ENCODE measurements at places on chromosomes 13 and 19.
A peak's percentile ranks its signal among the peaks of the same experiment; 100 is the strongest.

GRCh38 chr19:29016926-29017760 lies 195.8 kb downstream of the UQCRFS1 start:
- H3K4me3 ChIP-seq: no peak overlapping the region
- DNase-seq: no peak
- no peaks in the 10 kb centered on the region for H3K36me3 ChIP-seq
- H3K4me1 ChIP-seq: 0 out of 2 replicates have a peak, but pooled peaks cover 4% of the 10 kb centered on the region
- H3K27ac ChIP-seq: no peak overlapping the region

DNA sequence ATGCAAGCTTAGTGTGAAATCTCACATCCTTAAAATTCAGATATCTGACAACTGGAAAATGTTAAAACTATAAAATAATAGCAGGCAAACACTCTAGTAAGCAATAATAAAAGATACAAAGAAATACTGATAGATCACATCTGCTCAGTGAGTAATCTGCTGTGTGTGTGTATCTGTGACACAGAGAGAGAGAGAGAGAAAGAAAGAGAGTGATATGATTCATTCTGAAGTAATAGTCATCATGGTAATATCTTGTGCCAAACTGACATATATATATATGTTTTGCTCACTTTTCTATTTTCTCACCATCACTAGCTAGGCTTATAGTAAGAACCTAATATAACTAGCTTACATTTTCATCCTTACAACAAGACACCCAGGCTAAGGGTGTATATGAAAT lies 288.0 kb upstream of the SLITRK6 start:
- no peaks in the 10 kb centered on the region for H3K27me3 ChIP-seq
- no peak for DNase-seq
- H3K4me1 ChIP-seq: no peaks in the 10 kb centered on the region
- no peaks in the 10 kb centered on the region for H3K36me3 ChIP-seq
- no peak overlapping the region for H3K4me3 ChIP-seq
- no peak overlapping the region for H3K27ac ChIP-seq

- no peaks in the 10 kb centered on the region for H3K27me3 ChIP-seq
- no peaks in the 10 kb centered on the region for H3K4me1 ChIP-seq
- H3K36me3 ChIP-seq: peaks cover 41% of the 10 kb centered on the region
- H3K27ac ChIP-seq: peak overlapping the region; percentile 54
- H3K4me3 ChIP-seq: peak overlapping the region; percentile 99
- DNase-seq: peak; percentile 96
Observed at GRCh38 chr19:49664171-49665035, 1.3 kb downstream of the IRF3 start.

DNA sequence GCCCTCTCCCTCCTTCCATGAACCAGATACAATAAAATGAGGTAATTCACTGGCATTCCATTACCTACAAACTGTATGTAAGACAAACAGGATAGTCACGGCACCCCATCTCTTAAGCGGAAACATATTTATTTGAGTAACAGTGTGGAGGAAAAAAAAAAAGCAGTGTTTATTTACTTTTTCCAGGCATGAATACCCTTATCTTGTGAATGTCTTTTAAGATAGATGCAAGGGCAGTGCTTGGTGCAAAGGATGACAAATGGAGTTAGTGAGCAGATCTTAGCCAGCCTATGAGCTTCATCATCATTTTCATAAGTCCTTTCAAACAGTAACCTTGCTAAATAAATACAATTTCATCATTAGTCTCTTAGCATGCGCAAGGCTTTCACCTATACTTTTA lies 1661.8 kb upstream of the SPRY2 start:
- no peak overlapping the region for H3K27ac ChIP-seq
- no peaks in the 10 kb centered on the region for H3K27me3 ChIP-seq
- no peaks in the 10 kb centered on the region for H3K36me3 ChIP-seq
- no peak for DNase-seq
- no peaks in the 10 kb centered on the region for H3K4me1 ChIP-seq

DNA sequence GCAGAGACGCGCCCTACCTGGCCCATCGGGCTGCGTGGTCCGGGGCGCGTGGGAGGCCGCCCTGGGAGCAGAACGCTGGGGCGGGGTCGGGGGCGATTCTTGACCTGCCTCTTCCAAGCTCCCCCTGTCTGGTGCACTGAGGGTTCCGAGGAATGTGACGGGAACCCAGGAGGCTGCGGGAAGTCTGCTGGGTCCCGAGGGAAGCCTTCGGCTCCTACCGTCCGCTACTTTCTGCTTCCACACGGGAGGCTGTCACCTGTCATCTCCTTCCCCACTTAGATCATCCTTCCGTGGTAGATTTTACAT lies 781 bp upstream of the SPRYD7 start:
- DNase-seq: peak; percentile 29
- H3K36me3 ChIP-seq: no peaks in the 10 kb centered on the region
- H3K27me3 ChIP-seq: no peaks in the 10 kb centered on the region

- H3K27ac ChIP-seq: no peak overlapping the region
- H3K4me1 ChIP-seq: no peaks in the 10 kb centered on the region
- peak; percentile 77 for DNase-seq
- no peaks in the 10 kb centered on the region for H3K36me3 ChIP-seq
- H3K4me3 ChIP-seq: no peak overlapping the region
Observed at GRCh38 chr13:27338816-27339215, 68.2 kb downstream of the RASL11A start.

DNA sequence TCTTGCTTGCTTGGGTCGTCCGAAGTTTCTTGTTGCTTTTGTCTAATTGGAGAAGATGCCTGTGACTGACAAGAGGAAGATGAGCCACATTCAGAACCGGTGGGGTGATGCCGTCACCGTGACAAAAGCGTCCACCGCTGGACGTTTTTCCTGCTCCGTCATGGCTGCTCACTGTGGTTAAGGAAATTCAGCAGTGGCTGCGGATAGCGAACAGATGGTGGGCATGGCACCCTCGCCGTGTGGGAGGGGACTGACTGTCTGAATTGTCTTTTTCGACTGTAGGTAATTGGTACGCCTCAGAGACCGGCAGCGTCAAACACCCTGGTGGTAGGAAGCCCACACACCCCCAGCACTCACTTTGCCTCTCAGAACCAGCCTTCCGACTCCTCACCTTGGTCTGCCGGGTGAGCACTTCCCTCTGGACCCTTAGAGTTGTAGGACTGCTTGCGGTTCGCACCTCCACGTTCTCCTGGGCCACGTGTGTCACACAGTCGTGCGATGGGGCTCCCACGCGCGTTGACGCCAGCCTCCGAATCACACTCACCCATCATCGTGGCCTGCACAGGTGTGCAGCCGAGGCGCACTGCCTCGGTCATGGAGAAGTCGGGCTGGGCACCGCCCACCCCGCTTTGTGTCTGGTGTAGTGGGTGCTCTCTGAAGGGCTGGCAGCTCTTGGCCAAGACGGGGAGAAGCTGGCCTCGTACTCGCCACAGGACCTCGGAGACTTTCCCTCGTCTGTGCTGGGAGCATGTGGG lies 26.5 kb downstream of the ATP4B start:
- H3K4me1 ChIP-seq: no peaks in the 10 kb centered on the region
- H3K27me3 ChIP-seq: no peaks in the 10 kb centered on the region
- no peak for DNase-seq
- H3K36me3 ChIP-seq: peaks cover 73% of the 10 kb centered on the region
- H3K27ac ChIP-seq: no peak overlapping the region

- peaks cover 26% of the 10 kb centered on the region for H3K36me3 ChIP-seq
- H3K4me1 ChIP-seq: no peaks in the 10 kb centered on the region
- no peak overlapping the region for H3K27ac ChIP-seq
- no peak for DNase-seq
- H3K4me3 ChIP-seq: peak overlapping the region; percentile 96
Observed at GRCh38 chr19:50377051-50377461, 799 bp downstream of the NR1H2 start.

DNA sequence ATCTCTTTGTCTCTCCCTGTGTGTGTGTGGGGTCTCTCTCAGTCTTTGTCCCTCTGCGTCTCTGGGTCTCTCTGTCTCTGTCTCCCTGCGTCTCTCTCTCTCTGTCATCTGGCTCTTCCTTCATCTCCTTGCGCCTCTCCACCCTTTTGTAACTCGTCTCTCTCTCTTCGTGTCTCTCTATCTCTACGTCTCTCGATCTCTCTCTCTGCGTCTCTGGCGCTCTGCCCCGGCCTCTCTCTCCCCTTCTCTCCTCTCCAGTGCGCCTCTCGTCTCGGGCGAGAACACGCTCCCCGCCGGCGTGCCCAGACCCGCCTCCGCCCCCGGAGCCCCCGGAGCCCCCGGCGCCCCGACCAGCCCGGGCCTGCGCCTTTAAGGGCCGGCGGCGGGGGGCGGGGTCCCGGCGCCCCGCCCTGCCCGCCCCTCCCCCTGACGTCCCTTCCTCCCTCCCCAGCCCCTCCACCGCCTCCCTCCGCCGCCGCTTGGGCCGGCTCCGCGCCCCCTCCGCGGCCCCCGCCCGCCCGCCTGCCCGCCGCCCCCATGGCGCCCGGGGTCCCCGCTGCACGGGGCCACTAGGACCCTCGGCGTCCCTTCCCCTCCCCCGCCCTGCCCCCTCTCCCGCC lies at the start of gene MARK4:
MARK4 (plus strand) TSS at position 440 of the 620 bp plus-strand sequence. CDS start 318 bp downstream, outside the sequence.
- no peaks in the 10 kb centered on the region for H3K36me3 ChIP-seq
- peak within 1 kb of the TSS; percentile 83 for H3K4me3 ChIP-seq
- peaks cover 2% of the 10 kb centered on the region for H3K27me3 ChIP-seq
- DNase-seq: peak; percentile 69

GRCh38 chr13:71290963-71291841 lies 575.8 kb downstream of the DACH1 start:
- no peak overlapping the region for H3K27ac ChIP-seq
- DNase-seq: no peak

GRCh38 chr13:42275098-42275471 lies 3.1 kb downstream of the AKAP11 start:
- no peak overlapping the region for H3K27ac ChIP-seq
- peaks cover 11% of the 10 kb centered on the region for H3K36me3 ChIP-seq
- H3K27me3 ChIP-seq: no peaks in the 10 kb centered on the region
- H3K4me1 ChIP-seq: peaks cover 3% of the 10 kb centered on the region

DNA sequence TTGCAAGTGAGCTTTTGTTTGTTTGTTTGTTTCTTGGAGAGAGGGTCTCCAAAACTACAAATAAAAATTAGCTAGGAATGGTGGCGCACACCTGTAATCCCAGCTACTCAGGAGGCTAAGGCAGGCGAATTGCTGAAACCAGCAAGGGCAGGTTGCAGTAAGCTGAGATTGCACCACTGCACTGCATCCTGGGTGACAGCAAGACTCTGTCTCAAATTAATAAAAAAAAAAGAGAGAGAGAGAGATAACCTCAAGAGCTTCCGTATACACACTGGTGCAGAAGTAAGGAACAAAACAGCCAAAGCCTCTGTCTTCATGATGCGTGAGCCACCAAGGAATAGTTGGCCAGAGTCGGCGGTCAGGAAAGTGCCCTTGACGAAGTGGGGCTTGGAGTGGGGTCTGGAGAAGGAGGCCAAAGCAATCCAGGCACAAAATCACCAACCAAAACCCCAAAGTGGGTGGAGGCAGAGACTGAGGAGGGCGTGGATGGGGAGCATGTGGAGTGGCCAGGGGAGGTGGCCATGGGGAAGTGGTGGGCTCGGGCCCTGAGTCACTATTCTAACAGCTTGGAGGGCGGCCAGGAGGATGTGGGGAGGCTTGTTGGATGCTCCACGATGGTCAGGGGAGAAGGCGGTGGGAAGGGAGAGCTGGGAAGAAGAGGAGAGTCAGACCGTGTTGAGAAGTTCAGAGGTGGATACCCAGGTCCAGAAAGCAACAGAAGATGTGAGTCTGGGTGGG lies 21.2 kb upstream of the TOMM40 start:
- peaks cover 55% of the 10 kb centered on the region for H3K36me3 ChIP-seq
- H3K27me3 ChIP-seq: no peaks in the 10 kb centered on the region
- no peak overlapping the region for H3K4me3 ChIP-seq
- no peak for DNase-seq
- no peaks in the 10 kb centered on the region for H3K4me1 ChIP-seq

GRCh38 chr13:35460061-35460460 lies 16.4 kb downstream of the MAB21L1 start:
- H3K27ac ChIP-seq: no peak overlapping the region
- H3K4me3 ChIP-seq: no peak overlapping the region
- H3K4me1 ChIP-seq: no peaks in the 10 kb centered on the region
- H3K27me3 ChIP-seq: no peaks in the 10 kb centered on the region
- no peak for DNase-seq
- H3K36me3 ChIP-seq: no peaks in the 10 kb centered on the region

GRCh38 chr13:29664591-29664990 lies 69.1 kb upstream of the SLC7A1 start:
- peaks cover 1% of the 10 kb centered on the region for H3K36me3 ChIP-seq
- H3K4me1 ChIP-seq: no peaks in the 10 kb centered on the region
- no peaks in the 10 kb centered on the region for H3K27me3 ChIP-seq
- no peak overlapping the region for H3K27ac ChIP-seq
- H3K4me3 ChIP-seq: no peak overlapping the region
- DNase-seq: no peak

DNA sequence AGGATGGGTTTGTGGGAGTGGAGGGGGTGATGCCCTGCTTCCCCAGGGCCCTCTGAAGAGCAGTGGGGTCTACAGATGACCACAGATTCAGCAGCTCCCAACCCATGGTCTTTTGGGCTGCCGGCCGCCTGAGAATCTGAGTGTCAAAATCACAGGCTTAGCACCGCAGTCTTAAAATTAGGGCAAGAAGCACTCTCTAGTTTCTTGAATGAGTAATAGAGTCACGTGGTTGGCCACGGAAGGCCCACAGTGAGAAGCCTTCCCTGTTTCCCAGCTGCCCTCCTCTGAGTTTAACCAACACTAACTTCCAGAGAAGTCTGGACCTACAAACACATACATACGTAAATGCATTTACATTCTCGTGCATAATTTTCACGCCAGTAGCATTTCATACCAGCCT lies 5.2 kb downstream of the PRMT1 start:
- peaks cover 4% of the 10 kb centered on the region for H3K4me1 ChIP-seq
- H3K36me3 ChIP-seq: peaks cover 58% of the 10 kb centered on the region
- no peaks in the 10 kb centered on the region for H3K27me3 ChIP-seq
- peak overlapping the region; percentile 44 for H3K4me3 ChIP-seq
- DNase-seq: no peak
- H3K27ac ChIP-seq: no peak overlapping the region

GRCh38 chr13:90798381-90798780 lies 549.1 kb upstream of the MIR17HG start:
- no peak for DNase-seq
- no peaks in the 10 kb centered on the region for H3K36me3 ChIP-seq
- H3K27me3 ChIP-seq: no peaks in the 10 kb centered on the region
- no peak overlapping the region for H3K27ac ChIP-seq

Measured in H9 (cell line).